ENCODE measurements at places on chromosomes 11 and 22. TPM values are rescaled to one million over a fixed set of nuclear protein-coding genes. Genes with fewer than 3 reads are reported as not detected.
A peak's percentile ranks its signal among the peaks of the same experiment; 100 is the strongest.

Gene ANO3
- 0.44 TPM for total RNA-seq

GRCh38 chr11:92979176-92979575 lies 9.7 kb downstream of the MTNR1B start:
- no peak for DNase-seq

DNA sequence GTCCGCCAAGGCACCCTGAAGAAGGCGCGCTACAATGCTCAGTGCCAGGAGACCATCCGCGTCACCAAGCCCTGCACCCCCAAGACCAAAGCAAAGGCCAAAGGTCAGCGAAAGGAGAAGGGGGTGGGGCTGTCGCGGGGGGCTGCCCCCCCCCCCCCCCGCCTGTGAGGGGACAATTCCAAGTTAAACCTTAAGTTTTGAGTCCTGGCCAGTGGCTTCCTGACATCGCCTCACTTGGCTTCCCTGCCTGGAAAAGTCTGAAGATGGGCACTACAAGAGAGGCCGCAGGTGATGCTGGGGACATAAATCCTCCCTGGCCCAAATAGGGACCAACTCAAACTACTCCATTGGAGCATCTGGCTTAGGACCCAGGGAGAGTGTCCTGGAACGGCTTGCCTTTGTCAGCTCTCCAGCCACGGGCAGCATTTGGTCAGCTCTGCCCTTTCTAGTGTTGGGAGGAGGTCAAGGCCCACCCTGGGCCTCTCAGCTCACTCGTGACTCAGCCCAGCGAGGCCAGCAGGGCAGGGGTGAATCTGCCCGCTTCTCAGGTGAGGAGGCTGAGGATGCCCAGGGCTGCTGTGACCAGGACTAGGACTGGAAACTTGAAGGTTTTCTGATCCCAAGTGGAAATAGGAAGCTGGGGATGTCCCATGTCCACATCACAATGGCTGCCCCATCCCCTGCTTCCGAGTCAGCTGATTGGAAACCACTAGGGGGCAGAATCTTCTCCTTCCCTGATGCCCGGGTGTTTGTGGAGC lies 1.4 kb downstream of the MDK start:
- DNase-seq = peak; percentile 57

DNA sequence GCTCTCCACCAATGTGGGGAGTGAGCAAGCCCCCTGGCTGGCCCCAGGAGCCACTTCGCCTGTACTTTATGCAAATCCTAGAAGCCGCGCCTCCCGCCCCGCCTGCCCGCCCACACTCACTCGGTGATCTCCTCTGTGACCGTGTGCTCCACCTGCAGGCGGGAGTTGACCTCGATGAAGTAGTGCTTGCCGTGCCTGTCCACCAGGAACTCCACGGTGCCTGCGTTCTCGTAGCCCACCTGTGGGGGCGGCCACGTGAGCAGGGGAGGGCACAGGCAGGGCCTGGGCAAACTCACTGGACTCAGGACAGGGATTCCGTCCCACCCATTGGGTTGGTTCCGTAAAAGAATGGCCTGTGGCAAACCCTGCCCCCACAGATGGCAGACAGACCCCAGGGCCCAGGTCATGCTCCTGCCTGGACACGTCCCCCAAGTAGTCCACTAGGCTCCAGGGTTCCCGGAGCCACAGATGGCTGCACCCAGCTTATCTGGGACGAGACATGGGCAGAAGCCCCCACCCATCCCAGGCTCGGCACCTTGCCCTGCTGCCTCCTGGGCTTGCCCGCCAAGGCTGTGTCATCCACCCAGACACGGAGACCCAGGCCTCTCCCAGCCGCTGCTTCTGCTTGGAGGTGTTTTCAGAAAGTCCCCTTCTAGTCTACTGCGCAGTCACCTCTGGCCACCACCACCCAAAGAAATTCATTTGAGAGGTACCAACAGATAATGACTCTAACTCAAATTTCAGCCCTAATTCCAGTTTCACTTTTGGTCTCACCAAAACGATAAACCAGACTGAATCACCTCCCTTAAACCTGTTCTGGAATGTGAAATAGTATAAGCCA lies 12.1 kb downstream of the LRFN4 start:
- DNase-seq = peak; percentile 82

Data from HepG2 (cell line).